ENCODE measurements at places on chromosomes 6 and 20.

GRCh38 chr6:105163183-105163582 lies 16.6 kb downstream of the POPDC3 start:
- no peak for DNase-seq

GRCh38 chr6:107699697-107700325 lies 124.3 kb downstream of the SCML4 start:
- no peak for DNase-seq

DNA sequence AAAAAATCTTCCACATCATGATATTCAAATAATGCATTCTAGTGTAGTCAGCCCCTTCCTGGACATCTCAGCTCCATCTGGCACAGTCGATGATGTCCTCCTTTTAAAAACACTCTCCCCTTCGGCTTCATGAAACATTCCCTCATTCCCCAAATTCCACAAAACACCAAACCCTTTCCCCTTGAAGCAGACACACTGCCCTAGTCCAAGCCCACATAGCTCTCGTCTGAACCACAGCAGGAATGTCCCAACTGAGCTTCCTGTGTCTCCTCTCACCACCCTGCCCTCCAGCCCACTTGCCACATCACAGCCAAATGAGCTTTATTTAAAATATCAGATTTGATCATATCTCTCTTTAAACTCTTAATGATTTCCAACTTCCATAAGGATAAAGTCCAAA lies 106.4 kb upstream of the CARMIL1 start:
- DNase-seq, result no peak

- no peak for DNase-seq
Measured at GRCh38 chr20:56890011-56890410, 260.9 kb downstream of the TFAP2C start.

DNA sequence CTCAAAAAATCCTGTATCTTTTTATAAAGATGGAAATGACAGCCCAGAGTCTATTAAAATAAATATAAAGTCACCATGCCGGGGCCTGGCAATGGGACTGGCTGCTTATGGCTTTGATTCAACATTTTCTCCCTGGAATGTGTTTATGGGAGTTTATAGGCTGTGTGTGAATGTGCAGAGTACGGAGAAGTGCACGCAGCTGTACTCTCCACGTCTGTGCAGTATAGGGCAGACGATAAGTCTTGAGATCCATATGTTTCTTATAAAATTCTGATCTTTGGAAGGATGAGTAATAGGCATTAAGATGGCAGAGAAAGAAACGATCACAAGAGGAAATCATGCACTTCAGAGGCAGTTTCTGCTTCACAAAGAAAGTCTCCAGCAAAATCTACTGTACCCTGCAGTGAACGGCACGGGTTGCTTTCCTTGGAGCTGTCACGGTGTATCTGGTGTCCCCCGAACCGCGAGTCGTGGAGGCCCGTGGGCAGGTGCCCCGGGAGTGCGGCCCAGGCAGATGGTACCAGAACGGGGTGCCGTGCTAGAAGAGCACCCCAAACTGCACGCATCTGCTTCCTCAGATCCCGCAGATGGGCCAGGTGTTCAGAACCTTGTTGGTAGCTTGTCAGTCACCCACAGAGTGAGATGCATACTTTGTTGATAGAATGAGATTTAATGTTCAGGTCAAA lies 382.5 kb downstream of the TAF4 start:
- DNase-seq, result no peak

- DNase-seq, result no peak
Measured at GRCh38 chr6:1958257-1958656, 287.1 kb downstream of the GMDS start.

- DNase-seq, result no peak
Measured at GRCh38 chr6:139605350-139605749, 230.9 kb upstream of the CITED2 start.

DNA sequence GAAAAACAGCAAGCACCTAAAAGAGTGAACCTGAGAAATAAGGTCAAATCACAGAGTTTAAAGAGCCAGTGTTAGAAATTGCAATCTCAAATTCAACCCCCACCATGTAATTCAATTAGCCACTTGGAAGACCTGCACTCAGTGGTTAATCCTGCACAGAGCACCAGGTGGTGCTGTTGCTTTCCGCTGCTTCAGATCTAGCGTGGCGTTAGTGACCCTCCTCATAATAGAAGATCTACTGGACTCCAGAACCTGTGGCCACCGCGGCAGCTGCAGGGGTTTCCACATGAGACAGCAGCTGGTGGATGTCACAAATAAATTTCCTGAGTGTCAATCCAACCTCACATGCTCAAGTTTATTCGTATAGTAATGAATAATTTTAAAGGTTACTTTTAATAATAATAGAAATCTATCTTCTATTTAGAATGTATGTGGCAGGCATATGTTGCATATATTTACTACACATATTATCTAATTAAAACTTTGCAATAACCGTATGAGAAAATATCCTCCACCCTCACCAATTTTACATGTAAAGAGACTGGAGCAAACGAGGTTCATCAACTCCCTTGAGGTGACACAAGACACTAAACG lies 84.4 kb downstream of the SYNE1 start:
- peak; percentile 44 for DNase-seq

DNA sequence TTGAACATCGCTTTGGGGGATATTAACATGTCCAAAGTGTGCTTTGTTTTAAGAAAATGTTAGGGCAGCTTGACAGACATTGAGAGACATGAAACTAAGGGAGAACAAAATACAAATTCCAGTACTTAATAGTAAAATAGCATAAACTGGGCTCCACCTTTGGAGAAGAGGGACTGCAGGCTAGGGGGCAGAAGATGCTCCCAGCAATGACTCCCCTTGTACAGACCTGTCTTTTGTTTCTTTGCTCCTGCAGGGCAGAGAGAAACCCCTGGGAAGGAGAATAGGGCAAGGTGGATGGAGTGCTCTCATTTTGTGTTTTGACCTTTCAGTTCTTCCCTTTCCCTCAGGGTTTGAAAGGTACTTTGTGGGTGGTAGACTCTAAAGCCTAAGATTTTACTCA lies 115.6 kb upstream of the PLCB4 start:
- no peak for DNase-seq

- DNase-seq, result peak; percentile 69
Measured at GRCh38 chr20:42492290-42492689, 697.4 kb downstream of the PTPRT start.

DNA sequence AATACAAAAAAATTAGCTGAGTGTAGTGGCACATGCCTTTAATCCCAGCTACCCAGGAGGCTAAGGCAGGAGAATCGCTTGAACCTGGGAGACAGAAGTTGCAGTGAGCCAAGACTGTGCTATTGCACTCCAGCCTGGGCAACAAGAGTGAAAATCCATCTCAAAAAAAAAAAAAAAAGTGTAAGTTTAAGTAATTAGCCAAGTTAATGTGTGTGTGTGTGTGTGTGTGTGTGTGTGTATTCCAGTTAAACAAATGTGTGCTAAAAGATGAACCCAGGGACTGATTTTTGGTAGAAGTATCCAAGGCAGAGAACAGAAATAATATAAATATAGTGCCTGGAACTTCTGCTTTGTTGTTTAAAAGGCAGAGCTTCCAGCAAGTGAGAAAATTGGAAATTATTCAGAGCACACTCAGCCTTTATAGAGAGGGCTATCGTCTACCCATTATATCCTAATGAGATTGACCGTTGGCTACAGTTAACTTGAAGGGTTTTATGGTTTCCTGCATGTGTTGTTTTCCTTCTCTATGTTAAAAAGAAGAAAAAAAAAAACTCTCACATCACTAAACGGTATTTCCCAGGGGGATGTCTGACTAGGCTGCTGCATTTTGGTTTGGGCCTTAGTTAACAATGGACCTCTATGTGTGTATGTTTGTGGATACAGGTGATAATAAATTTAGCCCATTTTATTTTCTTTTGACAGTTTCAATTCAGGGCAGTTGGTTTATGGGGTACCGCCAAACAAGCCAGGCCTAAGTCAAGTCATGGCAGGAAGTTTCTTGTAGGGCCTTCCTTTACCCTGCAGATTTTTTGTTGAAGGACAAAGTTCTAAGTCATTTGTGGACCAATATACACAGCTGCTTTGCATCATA lies 9.8 kb downstream of the SOX4 start:
- no peak for DNase-seq

- DNase-seq, result no peak
Measured at GRCh38 chr20:51641866-51642265, 99.3 kb upstream of the NFATC2 start.

DNA sequence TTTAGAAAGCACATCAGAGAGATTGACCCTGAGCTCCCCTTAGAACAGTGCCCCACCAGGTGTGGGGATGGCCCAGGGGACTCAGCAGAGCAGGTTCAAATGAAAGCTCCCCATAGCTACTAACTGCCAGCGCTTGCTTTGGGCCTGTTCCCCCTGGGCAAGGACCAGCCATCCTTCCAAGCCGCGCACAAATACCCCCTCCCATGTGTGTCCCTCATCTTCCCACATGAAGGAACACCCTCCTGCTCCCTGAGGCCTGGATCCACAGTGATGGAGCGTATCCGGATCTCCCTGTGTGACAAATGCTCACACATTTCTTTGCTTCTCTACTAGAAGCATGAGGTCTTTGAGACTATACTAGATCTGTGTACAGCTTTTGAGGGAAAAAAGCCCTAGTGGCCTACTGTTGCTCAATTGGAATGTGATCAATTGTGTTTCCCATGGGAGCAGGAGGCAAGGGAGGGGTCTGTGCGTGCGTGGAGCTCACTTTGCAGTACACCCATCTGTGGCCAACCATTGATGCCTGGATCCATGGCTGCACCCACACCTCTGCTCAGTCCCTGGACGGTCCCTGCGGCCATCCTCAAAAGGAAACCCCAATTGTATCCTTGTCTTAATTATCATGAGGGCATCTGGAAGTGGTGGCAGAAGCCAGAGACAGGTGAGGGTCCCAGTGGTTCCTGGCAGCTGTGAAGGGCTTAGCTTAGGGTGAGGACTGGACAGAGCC lies 1.4 kb upstream of the RAET1G start:
- no peak for DNase-seq

GRCh38 chr20:61649105-61649859 lies 397.2 kb downstream of the CDH4 start:
- no peak for DNase-seq

- DNase-seq, result no peak
Measured at GRCh38 chr6:1689141-1689540, 79.4 kb downstream of the FOXC1 start.

DNA sequence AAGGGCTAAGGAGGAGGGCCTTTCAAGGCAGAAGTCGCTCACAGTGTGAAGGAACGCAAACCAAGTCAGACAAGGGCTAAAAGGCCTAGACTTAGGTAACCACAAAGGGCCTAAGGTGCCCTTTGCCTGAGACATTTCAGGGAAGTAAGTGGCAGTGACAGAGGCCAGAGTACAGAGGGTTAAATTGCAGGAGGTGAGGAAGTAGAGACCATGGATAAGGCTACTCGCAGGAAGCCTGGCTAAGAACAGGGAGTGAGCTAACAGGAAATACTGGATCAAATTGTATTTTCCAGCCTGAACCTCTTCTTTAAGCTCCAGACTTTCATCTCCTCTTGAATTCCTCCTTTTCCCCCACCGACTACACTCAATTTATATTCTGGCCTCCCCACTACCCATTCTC lies 16.6 kb downstream of the ZHX3 start:
- no peak for DNase-seq

DNA sequence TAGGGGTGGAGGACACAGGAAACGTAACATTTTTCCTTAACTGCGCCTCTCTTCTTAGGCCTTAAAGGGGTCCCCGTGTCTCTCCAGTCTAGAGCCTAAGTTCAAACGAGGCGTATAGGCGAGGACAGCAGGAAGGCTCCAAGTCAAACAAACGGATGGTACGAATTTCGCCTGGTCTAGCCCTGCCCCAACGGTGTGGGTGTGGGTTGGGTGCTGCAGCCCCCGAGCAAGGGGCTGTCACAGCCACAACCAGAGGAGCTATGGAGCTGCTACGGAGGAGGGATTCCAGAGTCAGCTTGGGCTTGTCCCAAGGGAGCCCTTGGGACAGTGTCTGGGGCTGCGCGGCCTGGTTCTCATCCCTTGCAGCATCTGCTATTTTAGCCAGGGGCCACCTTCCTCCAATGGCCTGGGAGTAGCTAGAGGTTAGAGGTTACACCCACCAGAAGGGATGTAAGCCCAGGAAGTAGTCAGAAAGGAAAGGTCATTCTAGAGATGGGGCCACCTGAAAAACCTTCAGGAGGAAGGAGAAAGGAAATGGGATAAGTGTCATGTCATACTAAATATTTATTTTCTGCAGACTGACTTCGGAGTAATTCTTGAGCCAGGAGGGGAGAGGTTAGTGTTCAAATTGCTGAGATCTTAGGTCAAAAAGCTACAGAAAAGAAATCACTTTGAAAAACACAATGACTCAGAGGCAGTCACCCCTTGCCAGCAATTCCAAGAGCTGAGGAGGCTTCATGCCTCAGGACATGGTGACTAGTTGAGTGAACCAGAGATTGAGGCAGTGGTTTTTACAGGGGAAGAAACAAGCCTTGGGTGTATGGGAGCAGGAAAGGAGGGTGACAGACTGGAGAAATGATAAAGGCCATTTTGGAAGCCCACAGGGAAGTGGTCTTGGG lies 21.7 kb downstream of the VPS52 start:
- DNase-seq, result no peak

DNA sequence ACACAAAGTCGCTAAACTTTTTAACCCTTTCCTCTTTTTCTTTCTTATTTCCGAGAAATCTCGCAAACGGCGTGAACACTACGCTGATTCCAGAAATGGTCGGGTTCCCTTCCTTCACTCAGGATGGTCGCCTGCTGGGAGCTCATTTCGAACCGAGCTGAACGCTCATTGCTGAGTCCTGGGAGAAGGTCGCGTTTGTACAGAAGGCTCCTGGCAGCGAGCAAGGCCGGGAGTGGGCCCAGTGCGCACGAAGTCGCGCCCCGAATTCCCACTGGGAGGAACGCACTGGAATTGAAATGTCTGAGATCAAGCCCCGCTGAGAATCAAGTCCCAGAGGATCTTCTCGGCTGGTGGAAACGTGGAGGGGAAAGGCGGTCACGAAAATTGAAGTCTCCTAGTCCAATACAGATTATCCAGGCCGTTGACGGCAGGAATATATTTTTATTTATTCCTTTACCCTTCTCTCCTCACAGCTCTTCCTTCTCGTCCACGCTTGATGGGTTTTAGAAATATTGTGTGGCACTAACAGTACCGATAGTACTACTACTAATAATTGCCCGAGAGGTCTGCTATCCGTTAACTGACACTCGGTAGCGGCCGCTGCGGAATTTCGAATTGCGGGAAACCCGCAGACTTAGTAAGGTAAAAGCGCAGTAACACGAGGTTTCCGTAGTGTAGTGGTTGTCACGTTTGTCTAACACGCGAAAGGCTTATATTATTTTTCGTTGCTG lies 207.2 kb upstream of the ZNF184 start:
- DNase-seq, result no peak

- peak; percentile 4 for DNase-seq
Measured at GRCh38 chr6:961407-961960, 268.5 kb upstream of the EXOC2 start.

GRCh38 chr6:10668126-10668917 lies 26.1 kb downstream of the C6orf52 start:
- no peak for DNase-seq

DNA sequence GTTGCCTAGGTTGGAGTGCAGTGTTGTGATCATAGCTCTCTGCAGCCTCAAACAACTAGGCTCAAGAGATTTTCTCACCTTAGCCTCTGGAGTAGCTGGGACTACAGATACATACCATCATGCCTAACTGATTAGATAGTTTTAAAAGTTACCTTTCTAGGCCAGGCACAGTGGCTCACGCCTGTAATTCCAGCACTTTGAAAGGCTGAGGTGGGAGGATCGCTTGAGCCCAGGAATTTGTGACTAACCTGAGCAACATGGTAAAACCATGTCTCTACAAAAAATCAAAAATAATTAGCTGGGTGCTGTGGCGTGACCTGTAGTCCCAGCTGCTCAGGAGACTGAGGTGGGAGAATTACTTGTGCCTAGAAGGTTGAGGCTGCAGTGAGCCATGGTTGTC lies 41.2 kb downstream of the SLC17A5 start:
- no peak for DNase-seq
